ENCODE measurements at places on chromosomes 2 and 18.

DNA sequence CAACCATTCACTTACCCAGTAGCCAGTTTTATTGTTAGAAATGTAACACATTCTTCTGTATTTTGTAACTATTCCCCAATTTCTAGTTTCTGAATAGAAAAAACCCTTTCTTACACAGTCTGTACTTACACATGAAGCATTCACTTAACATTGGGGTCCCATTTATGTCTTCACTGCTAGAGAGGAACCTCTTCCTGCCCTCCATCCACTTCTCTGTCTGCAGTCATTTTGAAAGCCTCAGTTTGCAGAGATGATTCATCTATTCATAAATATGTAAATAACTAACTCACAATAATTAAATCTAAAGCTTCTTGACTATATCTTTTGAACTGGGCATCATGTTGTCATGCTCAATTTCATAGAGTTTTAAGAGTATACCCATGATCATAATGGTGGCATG, 55.9 kb downstream of the ZRANB3 start:
- no peaks in the 10 kb centered on the region for H3K27me3 ChIP-seq
- DNase-seq, result no peak
- H3K4me3 ChIP-seq, result no peak overlapping the region

DNA sequence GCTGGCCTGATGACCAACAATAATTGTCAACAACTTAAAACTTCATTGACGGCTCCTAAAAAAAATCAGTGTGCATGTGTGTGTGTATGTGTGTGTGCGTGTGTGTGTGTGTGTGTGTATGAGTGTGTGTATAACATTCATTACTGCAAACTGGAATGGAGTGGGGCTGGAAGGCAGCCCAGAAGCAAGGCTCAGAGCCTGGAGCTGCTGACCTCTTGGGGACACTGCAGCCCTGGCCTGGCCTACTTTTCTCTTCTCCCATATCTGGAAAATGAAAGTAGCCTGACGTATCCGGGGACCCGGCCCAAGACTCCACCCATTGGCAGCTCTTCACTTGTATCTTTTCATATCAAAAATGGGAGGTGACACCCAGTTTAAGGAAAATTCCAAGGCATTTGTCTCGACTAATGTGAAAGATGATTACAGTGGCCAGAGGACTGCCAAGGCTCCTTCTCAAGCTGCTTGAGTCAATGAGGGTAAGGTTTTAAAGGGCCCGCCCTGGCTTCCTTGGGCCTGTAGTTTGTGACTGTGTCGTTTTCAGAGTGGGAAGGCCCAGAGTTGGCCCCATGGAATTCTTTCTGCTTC, 72.4 kb upstream of the IL1R1 start:
- no peaks in the 10 kb centered on the region for H3K36me3 ChIP-seq
- H3K27ac ChIP-seq, result peak overlapping the region; percentile 87
- H3K4me1 ChIP-seq, result peaks cover 14% of the 10 kb centered on the region
- H3K27me3 ChIP-seq, result no peaks in the 10 kb centered on the region
- DNase-seq, result peak; percentile 84

DNA sequence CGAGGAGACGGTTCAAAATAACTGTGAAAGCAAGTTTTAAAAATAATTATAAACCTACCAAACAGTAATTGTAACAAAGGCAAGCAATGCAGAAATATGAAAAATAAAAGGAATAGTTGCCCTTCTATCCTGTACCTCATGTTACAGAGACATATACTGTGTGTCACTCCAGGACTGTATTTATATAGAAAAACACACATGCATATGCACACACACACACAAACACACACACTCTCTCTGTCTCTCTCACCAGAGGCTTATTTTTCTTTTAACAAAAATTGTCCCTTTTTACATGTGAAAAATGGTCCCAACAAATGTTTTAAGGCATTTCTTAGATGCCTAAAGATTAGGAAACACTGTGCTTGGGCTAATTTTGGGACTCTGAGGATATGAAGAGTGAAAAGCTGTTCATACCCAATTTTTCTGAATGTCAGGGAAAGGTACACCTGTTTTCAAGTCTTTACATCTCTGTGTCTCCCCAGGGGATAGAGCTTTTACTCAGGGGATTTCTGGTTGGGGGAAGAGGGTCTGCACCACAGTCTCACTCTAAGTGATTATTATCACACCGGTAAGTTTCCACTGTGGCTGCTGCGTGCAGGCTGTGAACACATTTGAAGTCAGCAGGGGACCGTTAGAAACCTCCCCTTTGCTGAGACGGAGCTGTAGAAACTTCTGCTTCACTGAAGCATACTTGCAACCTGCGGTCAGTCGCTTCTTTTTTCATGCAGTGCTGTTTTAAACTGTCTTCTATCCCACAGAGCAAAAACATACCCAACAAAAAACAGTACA, 51.4 kb upstream of the SPAG16 start:
- H3K27ac ChIP-seq, result no peak overlapping the region
- H3K36me3 ChIP-seq, result no peaks in the 10 kb centered on the region
- DNase-seq, result no peak
- no peaks in the 10 kb centered on the region for H3K27me3 ChIP-seq
- H3K4me3 ChIP-seq, result no peak overlapping the region
- H3K4me1 ChIP-seq, result no peaks in the 10 kb centered on the region

- H3K27ac ChIP-seq, result no peak overlapping the region
- peak; percentile 62 for DNase-seq
- H3K27me3 ChIP-seq, result peaks cover 82% of the 10 kb centered on the region
- no peak overlapping the region for H3K4me3 ChIP-seq
- no peaks in the 10 kb centered on the region for H3K36me3 ChIP-seq
- H3K4me1 ChIP-seq, result peaks cover 10% of the 10 kb centered on the region
These were observed 8.5 kb upstream of the PAX3 start for GRCh38 chr2:222307143-222307756.

GRCh38 chr2:47655563-47655880, 127.4 kb upstream of the MSH6 start:
- peaks cover 9% of the 10 kb centered on the region for H3K4me1 ChIP-seq
- no peaks in the 10 kb centered on the region for H3K27me3 ChIP-seq

DNA sequence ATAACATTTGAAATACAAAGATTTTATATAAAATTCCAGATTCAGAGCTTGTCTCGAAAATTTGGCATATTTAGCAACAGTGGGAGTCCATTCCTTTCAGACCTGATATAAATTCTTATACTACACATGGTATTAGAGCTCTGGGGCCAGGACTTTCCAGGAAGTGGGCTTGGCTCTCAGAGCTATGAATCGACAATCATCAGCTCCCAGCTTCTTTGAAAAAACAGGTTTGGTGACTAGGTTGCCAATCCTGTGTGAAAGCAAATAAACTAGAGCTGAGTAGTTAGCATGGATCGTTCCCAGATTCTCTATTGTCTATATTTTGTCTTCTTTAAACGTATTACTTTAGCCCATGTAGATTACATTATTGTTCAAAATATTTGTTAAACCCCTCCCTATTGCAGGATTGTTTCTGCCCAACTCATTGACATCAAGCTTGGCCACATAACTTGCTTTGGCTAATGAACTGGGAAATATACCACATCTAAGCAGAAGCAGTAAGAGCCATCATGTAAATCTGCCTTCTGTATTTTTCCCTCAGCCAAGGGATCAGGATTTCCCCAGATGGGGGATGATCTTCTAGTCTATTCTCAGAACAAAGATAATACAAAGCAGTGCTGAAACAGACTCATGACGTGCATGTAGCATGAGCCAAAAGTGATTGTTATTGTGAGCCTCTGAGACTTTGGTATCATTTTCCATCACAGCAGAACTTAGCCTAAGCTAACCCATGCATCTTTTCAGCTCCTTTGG, 105.4 kb downstream of the KCNH7 start:
- no peaks in the 10 kb centered on the region for H3K36me3 ChIP-seq
- no peak overlapping the region for H3K27ac ChIP-seq
- H3K4me1 ChIP-seq, result no peaks in the 10 kb centered on the region
- no peak overlapping the region for H3K4me3 ChIP-seq
- no peak for DNase-seq
- H3K27me3 ChIP-seq, result no peaks in the 10 kb centered on the region

- H3K4me3 ChIP-seq, result no peak overlapping the region
- no peaks in the 10 kb centered on the region for H3K27me3 ChIP-seq
These were observed 851.4 kb downstream of the BCL11A start for GRCh38 chr2:59702026-59702425.

GRCh38 chr2:3536682-3537632, 17.6 kb upstream of the ADI1 start:
- H3K4me1 ChIP-seq, result no peaks in the 10 kb centered on the region
- H3K4me3 ChIP-seq, result no peak overlapping the region
- DNase-seq, result no peak
- peak overlapping the region; percentile 43 for H3K27ac ChIP-seq

- no peaks in the 10 kb centered on the region for H3K27me3 ChIP-seq
- no peak overlapping the region for H3K27ac ChIP-seq
- DNase-seq, result no peak
- H3K36me3 ChIP-seq, result no peaks in the 10 kb centered on the region
- no peak overlapping the region for H3K4me3 ChIP-seq
These were observed 516.0 kb upstream of the POU3F3 start for GRCh38 chr2:104337869-104338268.

- no peak overlapping the region for H3K27ac ChIP-seq
- DNase-seq, result peak; percentile 24
- no peaks in the 10 kb centered on the region for H3K36me3 ChIP-seq
- no peaks in the 10 kb centered on the region for H3K27me3 ChIP-seq
- no peak overlapping the region for H3K4me3 ChIP-seq
These were observed 165.6 kb downstream of the SMAD7 start for GRCh38 chr18:48785091-48785614.

DNA sequence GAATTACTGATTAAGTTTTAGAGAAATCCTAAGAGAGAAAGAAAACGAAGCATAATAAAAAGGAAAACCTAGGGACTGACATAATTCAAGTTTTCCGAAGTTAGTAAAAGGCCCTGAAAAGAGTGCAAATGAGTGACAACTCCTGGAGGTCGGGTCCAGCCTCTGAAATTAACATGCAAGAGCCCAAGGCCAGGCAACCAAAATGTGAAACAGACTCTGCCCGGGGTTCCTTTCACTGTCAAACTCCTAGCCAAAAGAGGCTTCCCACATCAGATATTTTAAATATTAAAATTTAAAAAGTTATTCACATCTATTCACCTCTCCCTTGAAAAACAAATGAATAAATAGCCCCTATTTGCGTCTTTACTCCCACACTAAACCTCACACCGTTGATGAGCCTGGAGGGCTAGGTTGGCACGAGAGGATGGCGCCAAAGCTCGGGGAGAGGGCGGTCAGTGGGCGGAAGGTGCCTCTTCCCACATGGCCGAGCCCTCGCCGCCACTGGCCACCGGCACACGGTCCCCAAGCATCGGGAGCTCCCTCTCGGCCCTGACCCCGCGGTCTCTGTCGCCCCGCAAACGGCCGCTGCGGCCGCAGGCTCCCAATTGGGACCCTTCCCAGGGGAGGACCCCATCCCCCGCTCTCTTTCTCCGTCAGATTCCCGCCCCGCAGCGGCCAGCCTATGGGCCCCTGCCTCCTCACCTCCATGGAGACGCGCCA, 630 bp downstream of the PPM1G start:
- no peaks in the 10 kb centered on the region for H3K36me3 ChIP-seq
- H3K27ac ChIP-seq, result peak overlapping the region; percentile 66

- H3K27me3 ChIP-seq, result no peaks in the 10 kb centered on the region
- H3K27ac ChIP-seq, result no peak overlapping the region
- no peaks in the 10 kb centered on the region for H3K4me1 ChIP-seq
- H3K4me3 ChIP-seq, result no peak overlapping the region
These were observed 35.2 kb upstream of the TTC32 start for GRCh38 chr2:19937004-19937403.

- no peaks in the 10 kb centered on the region for H3K4me1 ChIP-seq
- H3K27me3 ChIP-seq, result no peaks in the 10 kb centered on the region
- H3K27ac ChIP-seq, result no peak overlapping the region
- peaks cover under 1% of the 10 kb centered on the region for H3K36me3 ChIP-seq
These were observed 9.4 kb downstream of the COPS9 start for GRCh38 chr2:240126731-240127130.

DNA sequence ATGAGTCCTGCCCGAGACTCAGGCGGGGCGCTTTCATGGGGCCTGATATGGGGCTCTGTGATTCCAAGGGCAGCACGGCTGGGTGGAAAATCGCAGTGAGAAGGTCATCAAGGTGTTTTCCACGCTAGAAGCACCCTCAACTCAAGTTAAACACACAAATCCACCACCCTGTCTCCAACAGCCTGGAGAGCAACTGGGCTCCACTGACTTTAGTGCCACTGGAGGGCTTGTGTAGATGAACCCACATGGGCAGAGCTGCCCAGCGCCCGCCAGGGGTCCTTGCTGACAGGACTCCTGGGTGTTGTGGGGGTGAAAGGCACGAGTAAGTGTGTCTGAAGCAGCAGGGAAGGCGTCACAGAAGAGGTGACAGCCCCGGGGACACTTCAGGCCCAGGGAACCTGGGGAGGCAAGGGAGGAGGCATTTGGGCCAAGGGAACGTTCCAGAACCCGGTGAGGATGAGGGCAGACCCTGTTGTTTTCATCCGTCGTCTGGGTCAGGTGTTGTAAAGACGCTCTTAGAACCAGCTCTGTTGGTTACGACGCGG, 51.8 kb upstream of the CTDP1 start:
- H3K4me1 ChIP-seq, result no peaks in the 10 kb centered on the region
- no peak overlapping the region for H3K4me3 ChIP-seq

GRCh38 chr18:75113455-75113854, 95.5 kb downstream of the PTGR3 start:
- no peak overlapping the region for H3K27ac ChIP-seq
- DNase-seq, result peak; percentile 22
- no peaks in the 10 kb centered on the region for H3K36me3 ChIP-seq
- no peaks in the 10 kb centered on the region for H3K4me1 ChIP-seq
- no peak overlapping the region for H3K4me3 ChIP-seq

GRCh38 chr2:138030459-138030858, 66.2 kb downstream of the HNMT start:
- no peaks in the 10 kb centered on the region for H3K36me3 ChIP-seq
- H3K4me1 ChIP-seq, result no peaks in the 10 kb centered on the region
- no peaks in the 10 kb centered on the region for H3K27me3 ChIP-seq

DNA sequence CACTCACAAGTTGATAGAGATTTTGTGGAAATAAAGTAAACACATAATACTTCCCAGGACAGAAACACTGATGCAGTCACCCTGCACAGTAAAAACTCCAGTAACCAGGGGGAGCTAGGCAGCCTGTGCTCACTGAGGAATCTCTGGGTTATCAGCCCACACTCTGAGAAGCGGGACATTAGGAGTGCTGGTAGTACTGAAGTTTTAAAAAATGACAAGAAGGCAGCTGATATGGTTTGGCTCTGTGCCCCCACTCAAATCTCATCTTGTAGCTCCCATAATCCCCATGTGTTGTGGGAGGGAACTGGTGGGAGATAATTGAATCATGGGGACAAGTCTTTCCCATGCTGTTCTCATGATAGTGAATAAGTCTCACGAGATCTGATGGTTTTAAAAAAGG, 31.4 kb downstream of the KCTD1 start:
- no peak overlapping the region for H3K4me3 ChIP-seq
- DNase-seq, result no peak
- H3K4me1 ChIP-seq, result no peaks in the 10 kb centered on the region
- no peak overlapping the region for H3K27ac ChIP-seq

- peak overlapping the region; percentile 82 for H3K27ac ChIP-seq
- peak; percentile 59 for DNase-seq
- no peaks in the 10 kb centered on the region for H3K27me3 ChIP-seq
- H3K4me1 ChIP-seq, result peaks cover 45% of the 10 kb centered on the region
- H3K36me3 ChIP-seq, result no peaks in the 10 kb centered on the region
- peak overlapping the region; percentile 76 for H3K4me3 ChIP-seq
These were observed 19.7 kb upstream of the STPG4 start for GRCh38 chr2:47174733-47175361.
